Activated T-cell treated with anti-CD3 and anti-CD28 coated beads, Interleukin-2, amount 50 U/mL, for 1 hour (primary cell): ENCODE measurements at places on chromosomes 3 and 15.

DNA sequence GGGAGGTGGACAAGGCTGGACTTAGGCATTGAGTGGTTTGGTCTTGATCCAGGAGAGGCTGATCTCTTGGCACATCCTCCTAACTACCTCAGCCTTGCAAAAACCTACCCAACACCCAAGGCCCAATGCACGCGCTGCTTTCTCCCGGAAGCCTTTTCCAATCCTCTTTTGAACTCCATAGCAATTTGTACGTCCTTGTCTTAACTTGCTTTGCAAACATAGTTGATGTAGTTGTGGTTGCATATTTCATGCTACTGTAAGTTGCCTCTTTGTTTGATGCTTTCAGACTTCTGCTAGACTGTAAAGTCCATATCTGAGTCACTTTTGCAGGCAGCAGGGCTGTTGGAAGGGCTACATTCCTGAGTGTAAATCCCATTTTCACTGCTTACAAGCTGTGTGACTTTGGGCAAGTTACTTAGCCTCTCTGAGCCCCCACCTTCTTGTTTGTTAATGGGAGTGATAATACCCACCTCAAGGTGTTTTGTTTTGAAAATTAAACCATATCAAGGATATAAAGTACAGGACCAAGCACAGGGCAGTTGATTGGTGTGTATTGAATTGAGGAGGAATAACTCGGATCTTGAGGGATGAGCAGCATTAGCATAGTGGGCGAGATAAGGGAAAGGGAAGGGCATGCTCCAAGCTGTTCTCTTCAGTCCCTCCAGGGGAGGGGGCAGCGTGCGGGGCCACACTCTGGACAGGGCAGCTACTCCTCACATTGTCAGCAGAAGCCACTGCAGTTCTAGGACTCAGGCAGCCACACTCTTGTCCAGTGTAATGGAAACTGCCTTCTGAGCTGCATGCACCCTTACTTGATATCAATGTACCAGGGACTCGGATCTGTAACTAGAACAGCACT is 28.8 kb downstream of the SIAH2 start:
- DNase-seq: no peak

GRCh38 chr3:170753421-170754310 is 116.3 kb downstream of the RPL22L1 start:
- DNase-seq: no peak

DNA sequence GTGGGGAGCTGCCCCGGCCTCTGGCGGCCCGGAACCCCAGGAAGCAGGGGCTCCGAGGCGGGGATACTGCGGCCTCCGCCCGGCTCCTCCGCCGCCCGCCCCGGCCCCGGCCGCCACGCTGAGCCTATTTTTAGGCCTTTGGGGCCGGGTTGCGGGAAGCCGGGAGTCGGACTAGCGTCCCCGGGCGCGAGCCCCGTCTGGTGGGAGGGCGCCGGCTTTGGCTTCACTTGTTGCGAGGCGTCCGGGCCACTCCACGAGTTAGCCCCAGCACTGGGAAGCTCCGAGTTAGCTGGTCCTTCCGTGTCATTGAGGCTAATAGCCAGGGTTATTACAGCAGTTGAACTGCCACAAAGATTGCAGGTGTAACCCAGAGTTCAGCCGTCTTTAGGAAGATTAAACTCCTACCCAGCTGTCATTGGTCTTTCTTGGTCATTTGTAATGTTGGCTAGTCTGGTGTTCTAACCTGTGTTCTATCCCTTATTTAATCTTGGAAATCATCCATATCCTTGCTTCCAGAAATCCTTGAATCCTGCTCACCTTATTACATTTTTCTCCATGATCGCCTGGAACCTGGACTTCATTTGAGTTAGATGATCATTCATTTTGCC is 791 bp downstream of the GYG1 start:
- DNase-seq: no peak

GRCh38 chr15:93479715-93480114 is 390.7 kb upstream of the RGMA start:
- no peak for DNase-seq

DNA sequence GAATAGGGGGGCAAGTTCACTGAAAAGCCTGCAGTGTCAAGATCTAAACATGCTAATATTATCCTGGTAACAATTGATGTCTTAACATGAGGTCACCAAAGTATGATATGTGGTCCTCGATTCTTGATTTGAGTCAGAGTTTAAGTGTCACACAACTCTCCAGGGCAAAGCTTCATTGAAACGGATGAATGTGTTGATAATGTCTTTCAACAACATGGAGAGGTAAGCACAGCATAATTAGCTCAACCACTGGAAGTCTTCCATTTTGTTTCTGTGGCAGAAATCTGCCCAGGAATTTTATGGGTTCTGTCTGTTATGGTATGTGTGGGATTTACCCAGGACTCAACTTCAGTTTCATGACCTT is 591.5 kb downstream of the ZNF385D start:
- DNase-seq: no peak

GRCh38 chr3:128503164-128503651 is 10.2 kb upstream of the GATA2 start:
- no peak for DNase-seq

GRCh38 chr3:179224584-179224983 is 26.3 kb downstream of the KCNMB3 start:
- DNase-seq: no peak

GRCh38 chr15:63601026-63601703 is 4.0 kb downstream of the FBXL22 start:
- peak; percentile 56 for DNase-seq

DNA sequence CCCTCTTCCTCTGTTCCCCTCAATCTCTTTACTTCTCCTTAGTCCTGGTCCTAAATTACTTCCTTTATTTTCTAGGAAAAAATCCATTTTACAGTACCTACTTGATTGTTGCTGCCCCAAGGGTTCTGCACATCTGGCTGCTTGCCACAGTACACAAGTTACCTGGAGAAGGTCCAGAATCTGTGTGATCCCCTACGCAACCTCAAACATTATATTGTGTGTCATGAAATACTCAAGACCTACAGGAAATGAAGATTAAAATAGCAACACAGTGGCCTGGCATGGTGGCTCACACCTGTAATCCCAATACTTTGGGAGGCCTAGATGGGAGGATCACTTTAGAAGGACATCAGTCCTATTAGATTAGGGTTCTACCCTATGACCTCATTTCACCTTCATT is 48.7 kb downstream of the PRKAR2A start:
- no peak for DNase-seq

- no peak for DNase-seq
Observed at GRCh38 chr15:63090472-63090871, 31.2 kb upstream of the LACTB start.

DNA sequence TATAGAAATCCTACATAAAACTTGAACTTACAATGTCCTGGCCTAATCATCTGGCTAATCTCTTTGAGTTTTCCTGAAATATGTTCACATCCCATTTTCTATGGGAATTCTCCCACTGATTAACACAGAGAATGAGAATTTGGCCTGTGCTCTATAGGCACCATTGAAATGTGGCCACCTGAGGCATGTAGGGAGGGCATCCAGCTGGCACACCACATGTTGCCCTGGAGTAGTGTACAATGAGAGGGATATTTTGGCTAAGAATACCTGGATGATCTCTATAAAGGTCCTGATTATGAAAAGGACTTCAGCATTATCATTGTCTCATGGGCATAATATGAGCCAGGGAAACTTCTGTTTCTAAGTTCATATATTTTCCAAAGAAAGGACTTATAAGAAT is 324.0 kb downstream of the ZBTB20 start:
- no peak for DNase-seq

GRCh38 chr3:62065985-62066693 is 307.2 kb downstream of the FEZF2 start:
- no peak for DNase-seq

DNA sequence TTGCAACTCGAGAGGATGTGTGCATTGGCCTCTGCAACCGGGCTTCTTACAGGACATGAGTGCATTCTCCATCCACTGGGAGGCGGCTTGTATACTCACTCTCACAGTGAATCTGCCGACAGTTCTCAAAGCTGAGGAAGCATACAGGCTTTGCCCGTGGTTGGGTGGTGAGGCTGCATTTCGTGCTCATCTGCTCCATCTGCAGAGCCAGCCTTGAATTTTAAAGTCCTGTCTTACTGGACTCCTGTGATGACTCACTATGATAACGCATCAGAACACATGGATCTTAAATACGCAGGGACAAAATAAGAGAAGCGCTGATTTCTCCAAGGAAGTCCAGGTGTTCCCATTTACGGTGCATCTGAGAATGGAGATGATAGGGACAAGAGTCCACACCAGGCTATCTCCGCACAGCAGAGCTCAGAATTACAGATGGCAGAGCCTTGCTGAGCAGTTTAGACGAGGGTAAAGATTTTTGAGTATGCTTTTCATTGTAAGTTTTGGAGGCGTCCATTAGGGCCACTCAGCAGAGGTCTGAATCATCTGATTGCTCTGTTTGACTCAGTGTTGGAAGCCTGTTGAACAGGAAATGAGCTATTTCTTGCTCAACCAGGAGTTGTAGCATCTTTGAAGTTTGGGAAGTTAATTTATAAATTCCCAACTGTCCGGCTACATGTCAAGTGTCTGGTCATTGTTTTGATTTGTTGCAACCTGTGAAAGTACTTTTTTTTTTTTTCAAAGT is 87.1 kb downstream of the GABRG3 start:
- no peak for DNase-seq
